ENCODE measurements at places on chromosomes 13 and 19.

GRCh38 chr19:11963566-11964355 lies 1.1 kb upstream of the ZNF763 start:
- DNase-seq: peak; percentile 64

- DNase-seq: no peak
Observed at GRCh38 chr13:40172149-40172591, 494.3 kb downstream of the FOXO1 start.

- DNase-seq: no peak
Observed at GRCh38 chr19:40091205-40092129, 724 bp upstream of the ZNF780A start.

DNA sequence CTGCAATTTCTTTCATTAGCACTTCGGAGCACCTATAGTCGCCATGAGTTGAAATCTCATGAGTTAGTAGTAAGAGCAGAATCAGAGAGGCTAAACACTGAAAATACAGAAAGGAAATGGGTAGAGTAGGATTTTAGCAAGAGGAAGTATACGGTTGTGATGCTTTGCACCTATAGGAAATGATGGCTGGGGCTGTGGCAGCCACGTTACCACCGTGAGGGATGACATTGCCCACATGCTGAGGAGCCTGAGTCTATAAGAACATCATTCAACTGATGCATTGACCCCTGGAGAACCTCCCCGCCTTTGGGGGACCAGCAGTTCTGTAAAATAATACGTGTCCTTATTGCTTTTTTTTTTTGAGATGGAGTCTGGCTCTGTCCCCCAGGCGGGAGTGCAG lies 20.4 kb downstream of the FAM187B start:
- DNase-seq: no peak

- DNase-seq: no peak
Observed at GRCh38 chr13:111503905-111504695, 183.7 kb downstream of the TEX29 start.

DNA sequence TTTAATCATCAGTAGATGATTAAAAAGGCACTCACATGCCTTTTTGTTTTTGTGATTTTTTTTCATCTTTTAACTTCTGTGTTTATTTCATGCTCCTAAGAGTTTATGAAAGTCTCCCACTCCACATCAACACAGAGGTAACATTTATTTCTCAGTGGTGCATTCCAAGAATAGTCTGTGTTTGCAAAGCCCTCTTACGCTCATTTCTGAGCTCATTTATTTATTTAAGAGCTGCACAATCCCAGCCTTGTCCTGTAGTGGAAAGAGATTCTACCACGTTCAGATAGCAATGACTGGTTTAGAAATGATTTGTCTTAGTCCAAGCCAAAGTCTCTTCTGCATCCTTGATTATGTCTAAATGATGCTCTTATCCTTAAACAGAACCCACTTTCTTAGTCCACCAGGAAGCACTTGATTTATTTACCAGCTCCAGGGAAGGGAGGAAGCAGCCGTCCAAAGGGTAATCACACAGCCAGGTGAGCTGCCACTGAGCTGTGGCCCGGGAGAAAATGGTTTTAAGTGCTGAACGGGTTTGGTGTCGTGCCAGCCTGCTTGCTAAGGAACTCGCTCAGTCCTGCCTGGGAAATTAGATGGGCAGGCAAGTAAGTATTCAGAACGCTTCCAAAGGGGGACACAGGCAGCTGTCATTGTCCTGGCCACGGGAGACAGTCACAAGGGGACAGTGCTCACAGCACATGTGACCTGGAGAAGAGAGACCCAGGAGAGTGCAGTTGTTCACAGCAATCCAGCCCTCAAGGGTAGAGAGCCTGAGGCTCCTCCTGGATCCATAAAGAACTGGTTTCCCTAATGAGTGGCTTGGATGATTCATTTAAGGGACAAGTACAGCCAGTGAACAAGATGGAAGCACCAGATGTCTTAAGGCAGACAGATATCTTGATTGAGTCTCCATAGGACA lies 131.8 kb upstream of the WASF3 start:
- DNase-seq: peak; percentile 5
